ENCODE measurements at places on chromosomes 1 and 21. TPM values are rescaled to one million over a fixed set of nuclear protein-coding genes. Genes with fewer than 3 reads are reported as not detected.

FCGR3B gene
- 0.99 TPM for total RNA-seq

GPR37L1 gene
- total RNA-seq, result 0.88 TPM

IFI44 gene
- 23.2 TPM for total RNA-seq

LCE2A gene
- total RNA-seq, result not detected

CHML gene
- total RNA-seq, result 31.4 TPM

All from camera-type eye (tissue), 1 donor.